ENCODE measurements at places on chromosomes 4 and X.

- DNase-seq: no peak
These were observed 1397.5 kb downstream of the PCDH7 start for GRCh38 chr4:32117693-32118092.

DNA sequence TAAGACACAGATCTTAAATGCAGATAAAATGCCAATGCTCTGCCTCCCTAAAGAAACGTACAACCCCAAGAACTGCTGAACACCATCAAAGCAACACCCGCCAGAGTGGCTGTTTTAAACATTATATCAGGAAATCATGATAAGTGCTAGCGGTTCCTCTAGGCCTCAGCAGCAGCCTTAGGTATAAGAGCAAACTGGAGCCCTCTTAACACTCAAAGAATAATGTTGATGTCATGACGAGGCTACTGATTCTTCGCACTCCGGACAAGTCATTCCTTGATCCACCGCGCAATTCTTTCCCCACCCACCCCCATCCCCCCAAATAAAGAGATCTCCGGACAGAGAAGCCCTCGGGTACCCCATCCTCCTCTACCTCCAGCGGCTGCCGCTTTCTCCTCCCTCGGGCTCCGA lies 507 bp downstream of the LIN54 start:
- no peak for DNase-seq

GRCh38 chrX:24574743-24575142 lies 72.4 kb downstream of the PCYT1B start:
- DNase-seq: no peak

DNA sequence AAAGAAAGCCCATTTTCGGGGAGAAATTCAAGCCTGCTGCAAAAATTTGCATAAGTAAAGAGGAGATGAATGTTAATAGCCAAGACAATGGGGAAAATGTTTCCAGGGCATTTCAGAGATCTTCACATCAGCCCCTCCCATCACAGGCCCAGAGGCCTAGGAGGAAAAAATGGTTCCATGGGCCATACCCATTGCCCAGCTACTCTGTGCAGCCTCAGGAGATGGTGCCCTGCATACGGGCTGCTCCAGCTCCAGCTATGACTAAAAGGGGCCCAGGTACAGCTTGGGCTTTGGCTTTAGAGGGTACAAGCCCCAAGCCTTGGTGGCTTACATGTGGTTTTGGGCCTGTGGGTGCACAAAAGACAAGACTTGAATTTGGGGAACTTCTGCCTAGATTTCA lies 168.0 kb upstream of the DIPK2B start:
- no peak for DNase-seq

DNA sequence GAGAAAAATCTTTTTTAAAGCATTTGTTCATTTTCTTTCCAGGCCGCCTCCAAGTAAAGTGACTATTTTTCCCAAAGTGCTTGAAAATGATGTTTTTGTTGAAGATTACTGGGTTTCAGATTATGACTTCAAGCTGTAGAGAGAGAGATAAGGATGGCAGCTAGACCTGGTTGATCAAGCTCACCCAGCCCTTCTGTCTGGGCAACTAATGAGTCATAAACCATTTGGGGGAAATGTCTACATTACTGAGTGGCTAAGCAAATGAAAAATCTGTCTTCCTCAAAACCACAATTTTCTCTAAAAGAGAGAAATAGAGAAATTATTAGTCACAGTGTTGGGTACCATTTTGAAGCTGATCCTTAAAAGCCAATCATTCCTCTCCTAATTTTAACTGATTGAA lies 355.4 kb upstream of the CPEB2 start:
- DNase-seq: no peak

DNA sequence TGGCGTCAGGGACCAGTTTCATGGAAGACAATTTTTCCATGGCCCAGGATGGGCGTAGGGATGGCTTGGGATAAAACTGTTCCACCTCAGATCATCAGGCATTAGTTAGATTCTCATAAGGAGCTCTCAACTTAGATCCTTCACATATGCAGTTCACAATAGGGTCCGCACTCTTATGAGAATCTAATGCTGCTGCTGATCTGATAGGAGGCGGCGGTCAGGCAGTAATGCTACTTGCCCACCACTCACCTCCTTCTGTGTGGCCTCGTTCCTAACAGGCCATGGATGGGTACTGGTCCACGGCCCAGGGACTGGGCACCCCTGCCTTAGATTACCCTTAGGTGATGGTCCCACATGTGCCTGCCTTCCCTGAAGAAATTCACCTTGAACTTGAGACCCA lies 28.8 kb upstream of the ENPP6 start:
- DNase-seq: no peak

DNA sequence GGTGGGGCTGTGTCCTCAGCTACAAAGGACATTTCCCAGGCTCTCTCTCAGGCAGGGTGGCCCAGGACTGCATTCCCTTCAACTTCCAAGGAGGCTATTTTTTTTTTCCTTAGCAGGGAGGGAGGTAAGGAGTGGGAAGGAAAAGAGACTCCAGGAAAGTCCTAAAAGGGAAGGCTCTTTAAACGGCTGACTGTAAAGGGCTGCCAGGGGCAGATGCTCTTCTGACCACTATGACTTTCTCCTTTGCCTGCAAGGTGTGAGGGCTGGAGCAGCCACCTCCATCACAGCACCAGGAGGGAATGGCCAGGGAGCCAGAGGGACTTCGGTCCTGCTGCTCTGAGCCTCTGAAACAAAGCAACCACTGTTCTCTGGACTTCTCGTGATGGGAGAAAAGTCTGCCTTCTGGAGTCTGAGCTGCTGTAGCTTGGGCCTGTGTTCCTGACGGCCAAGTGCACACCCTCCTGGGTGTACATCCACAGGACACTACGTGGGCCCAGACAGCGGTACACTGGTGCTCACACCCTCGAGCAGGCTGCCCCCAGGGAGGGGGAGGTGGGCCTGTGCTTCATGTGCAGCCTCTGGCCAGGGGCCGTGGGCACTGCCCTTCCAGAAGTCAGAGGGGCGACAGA lies 17.9 kb downstream of the NAT8L start:
- no peak for DNase-seq

DNA sequence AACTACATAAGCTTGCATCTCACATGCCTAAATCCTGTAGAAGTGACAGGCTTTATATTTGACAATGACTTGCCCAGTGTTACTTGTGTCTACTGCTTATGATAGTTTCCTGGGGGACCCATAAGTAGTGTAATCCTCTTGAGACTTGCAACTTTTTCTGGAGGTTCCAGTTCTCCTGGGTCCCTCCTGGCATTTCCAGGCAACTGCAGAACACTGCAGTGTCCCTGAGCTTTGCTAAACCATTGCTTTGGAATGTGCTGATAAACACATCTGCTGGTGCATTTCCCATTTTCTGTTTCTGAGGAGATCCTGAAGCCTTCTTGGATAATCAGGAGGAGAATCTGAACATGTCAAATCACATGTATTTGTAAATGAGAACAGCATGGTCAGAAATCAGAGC lies 82.0 kb downstream of the ANOS1 start:
- no peak for DNase-seq

- DNase-seq: no peak
These were observed 183.0 kb upstream of the SFRP2 start for GRCh38 chr4:153971899-153972298.

DNA sequence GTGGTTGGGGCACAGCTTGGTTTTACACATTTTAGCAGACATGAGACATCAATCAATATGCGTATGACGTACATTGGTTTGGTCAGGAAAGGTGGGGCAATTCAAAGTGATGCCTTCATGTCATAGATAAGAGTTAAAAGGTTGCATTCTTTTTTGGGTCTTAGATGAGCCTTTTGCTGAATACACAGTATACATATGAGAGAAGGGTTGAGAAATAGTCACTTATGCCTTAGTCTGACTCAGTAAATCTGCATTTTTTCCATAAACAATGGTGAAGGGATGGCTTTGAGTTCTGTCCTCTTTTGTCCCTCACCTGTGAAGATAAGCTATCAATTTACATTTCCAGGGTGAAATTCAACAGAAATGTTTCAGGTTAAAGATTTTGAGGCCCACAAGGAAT lies 43.9 kb upstream of the UGT2B15 start:
- no peak for DNase-seq

DNA sequence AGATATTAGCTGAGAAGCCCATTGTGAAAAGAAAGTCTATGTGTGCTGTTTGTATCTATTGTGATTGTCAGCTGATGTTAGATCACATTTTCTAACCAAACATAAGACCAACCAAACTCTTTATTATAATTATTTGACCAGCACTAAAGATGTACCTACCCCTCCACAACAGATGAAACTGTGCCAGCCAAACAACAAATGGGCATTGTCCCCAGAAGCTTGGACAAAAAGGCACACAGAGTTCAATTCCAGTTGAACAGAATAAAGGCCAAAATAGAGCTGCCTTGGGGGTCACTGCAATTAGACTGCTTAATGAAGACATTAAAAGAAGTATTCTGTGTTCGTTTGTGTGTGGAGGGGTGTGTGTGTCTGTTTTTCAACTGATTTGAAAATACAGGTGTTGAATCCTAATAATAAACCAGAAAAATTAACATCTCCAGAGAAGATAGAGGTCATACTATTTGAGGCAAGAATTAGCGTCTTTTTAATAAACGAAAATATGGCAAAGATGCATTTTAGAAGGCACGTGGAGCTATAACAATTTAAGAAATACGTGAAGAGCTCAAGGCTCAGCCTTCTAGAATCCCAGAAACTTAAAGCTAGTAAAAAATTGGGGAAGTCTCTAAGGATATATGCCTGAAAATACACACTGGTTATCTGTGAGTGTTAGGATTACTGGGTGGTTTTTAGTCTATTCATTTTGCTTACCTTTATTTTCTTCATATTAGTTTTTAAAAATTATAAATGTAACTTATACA lies 2.2 kb downstream of the SPP1 start:
- DNase-seq: no peak

DNA sequence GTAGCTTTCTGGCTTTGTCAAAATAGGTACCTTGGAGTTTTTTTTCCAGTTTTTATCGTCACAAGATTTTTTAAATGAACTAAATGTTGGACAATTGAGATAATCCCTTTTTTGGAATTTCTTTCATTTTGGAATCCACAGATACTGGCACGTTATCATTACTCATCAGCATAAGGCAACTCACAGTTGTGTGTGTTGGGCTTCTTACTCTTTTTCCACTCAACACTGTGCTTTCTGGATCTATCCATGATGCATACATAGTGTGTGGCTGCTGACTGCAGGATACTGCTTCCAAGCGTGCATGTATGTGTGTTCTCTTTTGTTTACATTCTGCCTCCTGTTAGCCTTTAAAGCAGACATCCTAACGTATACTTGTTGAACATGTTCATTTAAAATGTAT lies 113.5 kb upstream of the FAM9A start:
- DNase-seq: no peak

- DNase-seq: no peak
These were observed 53.1 kb downstream of the TSPAN7 start for GRCh38 chrX:38614485-38614884.

DNA sequence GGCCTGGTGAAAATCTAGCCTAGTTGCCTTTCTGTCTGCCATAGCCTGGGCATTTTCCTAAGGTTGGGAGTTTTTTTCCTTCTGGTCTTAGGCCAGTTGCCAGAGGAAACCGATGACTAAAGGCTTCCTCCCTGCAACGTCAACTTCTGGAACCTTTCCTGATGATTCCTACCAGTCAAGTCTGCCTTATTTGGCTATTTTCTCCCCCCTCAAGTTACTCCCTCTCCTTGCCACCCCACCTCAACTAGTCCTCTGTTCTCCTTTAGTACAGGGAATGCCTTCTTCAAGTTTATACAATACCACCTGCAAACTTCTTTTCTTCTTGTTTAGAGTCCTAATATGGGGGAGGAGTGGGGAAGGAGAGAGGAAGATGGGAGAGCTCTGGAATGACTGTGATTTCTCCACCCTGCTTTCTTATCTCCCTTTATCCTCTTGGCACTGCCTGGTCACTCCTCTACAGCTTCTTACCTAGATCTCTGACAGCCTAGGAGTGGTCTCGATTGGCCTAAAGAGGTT lies 10.6 kb downstream of the MSN start:
- peak; percentile 26 for DNase-seq

DNA sequence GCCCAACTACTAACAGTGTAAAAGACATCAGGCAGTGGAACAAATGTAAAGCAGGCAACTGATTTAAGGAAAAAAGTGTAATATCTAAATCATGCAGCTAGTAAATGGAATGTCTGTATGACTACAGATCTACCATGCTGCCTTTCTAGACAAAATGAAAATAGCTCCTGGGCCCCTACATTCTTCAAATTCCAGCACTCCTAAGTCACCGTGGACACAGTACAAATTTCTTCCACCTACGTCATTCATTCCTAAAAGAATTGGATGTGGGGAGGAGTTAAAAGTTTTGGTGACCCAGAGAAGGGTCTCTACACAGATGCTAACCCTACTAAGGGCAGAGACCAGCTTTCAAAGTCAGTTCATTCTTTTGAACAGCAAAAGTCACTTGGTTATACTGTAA lies 137.2 kb upstream of the ARHGEF9 start:
- DNase-seq: no peak

DNA sequence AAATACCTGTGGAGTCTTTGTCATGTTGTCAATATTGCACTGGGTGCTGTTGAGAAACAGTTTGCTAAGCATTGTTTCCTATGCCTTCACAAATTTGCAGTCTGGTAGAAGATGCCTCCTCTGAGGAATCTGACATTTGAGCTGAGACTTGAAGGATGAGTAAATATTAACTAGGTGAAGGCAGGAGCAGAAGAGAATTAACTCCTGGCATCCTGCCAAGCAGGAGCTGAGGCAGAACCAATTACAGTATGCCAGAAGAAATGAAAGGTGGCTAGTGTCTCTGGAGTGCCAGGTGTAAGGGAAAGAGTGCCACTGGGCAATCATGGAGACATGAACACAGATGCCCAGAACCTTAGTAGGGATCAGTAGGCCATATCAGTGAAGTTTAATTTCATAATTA lies 1778.2 kb upstream of the PCDH10 start:
- no peak for DNase-seq

- DNase-seq: no peak
These were observed 108.1 kb upstream of the PAQR3 start for GRCh38 chr4:79047316-79047715.

- no peak for DNase-seq
These were observed 112.0 kb downstream of the HHIP start for GRCh38 chr4:144757969-144758368.

- no peak for DNase-seq
These were observed 18.2 kb upstream of the PLAC1 start for GRCh38 chrX:134676436-134676835.

DNA sequence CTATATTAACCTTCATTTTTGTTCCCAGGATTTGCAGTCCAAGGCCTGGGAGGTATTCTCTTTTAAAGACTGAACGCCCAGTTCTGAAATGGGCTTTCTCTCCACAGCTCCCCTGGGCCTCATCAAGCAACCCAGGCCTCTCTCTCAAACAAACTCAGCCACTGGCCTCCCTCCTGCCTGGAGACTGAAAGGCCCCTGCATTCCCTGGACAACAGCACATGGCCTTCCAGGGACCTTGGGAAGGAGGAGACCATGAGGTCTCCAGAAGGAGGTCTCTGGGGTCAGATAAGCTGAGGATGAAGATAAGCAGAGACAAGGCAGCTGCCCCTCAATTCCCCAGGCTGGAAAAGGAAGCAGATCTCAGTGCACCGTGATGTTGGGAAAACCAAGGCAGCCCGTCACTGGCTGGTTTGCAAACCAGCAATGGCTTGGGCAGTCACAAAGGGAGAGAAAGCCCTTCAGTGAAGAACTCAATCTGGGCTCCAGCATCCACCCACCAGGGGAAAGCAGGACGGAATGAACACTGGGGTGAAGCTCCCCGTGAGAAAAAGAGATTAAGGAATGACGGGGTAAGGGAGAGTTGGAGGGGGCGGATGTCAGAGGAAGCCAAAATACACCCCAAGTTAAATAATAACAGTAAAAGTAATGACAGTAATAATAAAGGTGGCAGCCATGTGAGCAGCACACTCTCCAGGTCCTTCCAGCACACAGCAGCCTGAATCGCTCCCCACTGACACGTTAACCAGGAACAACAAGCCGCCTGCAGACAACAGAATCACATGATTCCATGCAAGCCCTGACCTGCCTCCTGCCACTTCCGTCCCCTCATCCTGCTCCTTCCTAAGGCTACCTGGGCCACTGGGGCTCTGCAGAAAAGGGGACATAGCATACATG lies 22.3 kb downstream of the AMOT start:
- DNase-seq: no peak
